ENCODE measurements at places on chromosomes 6 and 20. TPM values are rescaled to one million over a fixed set of nuclear protein-coding genes. Genes with fewer than 3 reads are reported as not detected.

The TAF8 gene
- total RNA-seq: 28.5 TPM

The DACT2 gene
- total RNA-seq: 2.3 TPM

The RAD21L1 gene
- total RNA-seq: not detected

The RIMS4 gene
- 0.11 TPM for total RNA-seq

The AAR2 gene
- total RNA-seq: 13.3 TPM
